A549 treated with dexamethasone at 1 μM for 4 hours (cell line): ENCODE measurements at places on chromosomes 2 and 18. TPM values are rescaled to one million over a fixed set of nuclear protein-coding genes. Genes with fewer than 3 reads are reported as not detected.

The PAX3 gene
- not detected in 5 replicates for total RNA-seq

The LYPD6B gene
- total RNA-seq, result 0.07 TPM in 1 of 5 replicates, not detected in the others

The SH3BP4 gene
- 32.9 to 43.2 TPM (median 38.7 TPM) in 5 replicates for total RNA-seq

The MSH2 gene
- total RNA-seq, result 33.4 to 37.9 TPM (median 36.9 TPM) in 5 replicates

The ASTL gene
- total RNA-seq, result not detected in 5 replicates

The C2orf92 gene
- 0.26 to 0.77 TPM (median 0.59 TPM) in 5 replicates for total RNA-seq

The WNT10A gene
- total RNA-seq, result 0.05 to 0.08 TPM (median 0.06 TPM) in 5 replicates

The IL36B gene
- 0.09 to 0.28 TPM (median 0.13 TPM) in 3 of 5 replicates, not detected in the others for total RNA-seq

The ELOA2 gene
- total RNA-seq, result not detected in 5 replicates
